Activated naive CD8-positive, alpha-beta T cell treated with anti-CD3 and anti-CD28 coated beads for 36 hours (primary cell): ENCODE measurements at places on chromosomes 11 and 22. TPM values are rescaled to one million over a fixed set of nuclear protein-coding genes. Genes with fewer than 3 reads are reported as not detected.
A peak's percentile ranks its signal among the peaks of the same experiment; 100 is the strongest.

The CCDC81 gene
- 0.16 TPM for total RNA-seq

The ACTN3 gene
- 0.06 TPM for total RNA-seq

DNA sequence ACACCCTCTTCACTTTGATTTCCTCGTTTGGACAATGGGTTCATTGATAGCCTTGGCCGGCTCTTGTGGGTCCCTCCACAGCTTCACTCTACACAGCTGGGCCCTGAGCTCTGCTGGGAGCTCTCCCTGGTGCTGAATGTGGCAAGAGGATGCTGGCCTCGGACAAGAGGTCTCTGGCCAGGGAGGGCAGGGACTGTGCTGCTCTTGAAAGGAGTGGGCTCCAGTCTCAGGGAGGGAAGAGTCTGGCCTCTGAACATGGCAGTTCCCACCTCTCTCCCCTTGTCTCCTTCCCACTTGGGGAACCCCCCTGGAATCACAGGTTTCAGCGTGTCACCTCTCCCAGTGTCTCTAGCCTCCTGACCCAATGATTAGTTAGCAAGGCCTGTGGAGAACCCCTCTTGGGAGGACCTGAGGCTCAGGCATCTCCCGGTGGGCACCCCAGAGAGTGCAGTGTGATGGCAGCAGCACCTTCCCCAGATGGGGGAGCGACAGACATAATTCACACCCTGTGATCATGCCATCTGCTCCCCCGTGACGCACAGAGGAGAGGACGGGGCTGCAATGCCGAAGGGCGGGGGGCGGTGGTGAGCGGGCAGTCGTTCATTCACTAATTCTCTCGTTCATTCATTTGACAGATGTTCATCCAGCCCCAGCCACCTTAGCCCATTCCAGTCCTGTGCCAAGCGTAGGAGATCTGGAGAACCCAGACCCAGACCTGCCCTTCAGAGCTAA is 2.8 kb upstream of the CABP7 start:
- H3K4me1 ChIP-seq = peaks cover 2% of the 10 kb centered on the region
- H3K36me3 ChIP-seq = no peaks in the 10 kb centered on the region
- H3K27ac ChIP-seq = no peak overlapping the region
- H3K4me3 ChIP-seq = no peak overlapping the region
- H3K27me3 ChIP-seq = peaks cover 49% of the 10 kb centered on the region

The B4GALNT4 gene
- 1.9 TPM for total RNA-seq

DNA sequence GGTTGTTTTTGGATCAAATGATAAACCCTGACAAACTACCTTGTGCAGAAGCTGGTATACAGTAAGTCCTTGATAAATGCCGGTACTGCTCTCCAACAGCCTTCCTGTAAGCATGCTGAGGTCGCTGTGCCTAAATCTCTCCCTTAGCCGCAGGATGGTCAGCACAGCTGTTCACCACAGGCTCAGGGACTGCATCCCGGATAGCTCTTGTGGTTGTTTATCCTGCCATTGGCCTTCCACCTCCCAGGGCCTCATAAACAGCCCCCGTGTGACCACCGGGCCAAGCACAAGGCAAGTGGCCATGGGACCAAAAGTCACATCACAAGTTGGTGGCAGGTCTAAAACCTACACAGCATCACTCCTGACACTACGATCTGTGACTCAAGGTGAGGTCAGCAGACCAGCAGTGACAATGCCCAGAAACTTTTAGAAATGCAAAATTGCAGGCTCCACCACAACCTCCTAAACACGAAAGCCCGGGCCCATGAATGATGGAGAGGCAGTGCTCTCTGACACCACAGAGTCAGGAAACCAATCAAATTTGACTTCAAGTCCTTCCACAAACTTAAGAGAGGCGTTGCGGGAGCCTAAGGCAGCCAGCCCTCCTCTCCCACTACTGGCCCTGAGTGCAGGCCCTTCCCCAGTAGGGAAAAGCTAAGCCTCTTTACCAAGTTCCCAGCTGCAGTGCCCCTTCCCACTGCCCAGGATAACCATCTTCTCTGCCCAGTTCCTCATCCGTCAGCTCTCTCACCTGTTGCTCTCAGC is 3.9 kb downstream of the SPATA19 start:
- no peak for DNase-seq
- peaks cover 15% of the 10 kb centered on the region for H3K27me3 ChIP-seq

The RTN4RL2 gene
- total RNA-seq = 0.43 TPM

DNA sequence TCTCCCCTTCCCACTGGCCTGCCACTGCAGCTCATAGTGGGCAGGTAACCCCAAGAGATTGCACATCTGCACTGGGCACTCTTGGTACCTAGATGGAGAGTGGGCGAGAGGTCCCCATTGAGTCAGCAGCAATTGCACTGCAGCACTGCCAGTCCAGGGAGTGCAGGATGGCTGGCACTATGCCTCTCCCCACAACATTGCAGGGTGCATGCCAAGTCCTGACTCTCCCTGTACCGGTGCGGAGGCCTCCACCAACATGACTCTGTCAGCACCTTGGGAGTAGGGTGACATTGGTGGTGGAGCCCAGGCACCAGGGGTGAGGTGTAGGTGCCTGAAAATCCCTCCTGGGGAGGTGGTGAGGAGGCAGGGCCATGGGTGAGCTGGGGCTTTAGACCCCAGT is 82.2 kb downstream of the TRAF6 start:
- DNase-seq = no peak
- peaks cover 8% of the 10 kb centered on the region for H3K4me1 ChIP-seq
- H3K4me3 ChIP-seq = no peak overlapping the region
- H3K27me3 ChIP-seq = peaks cover 17% of the 10 kb centered on the region

- peak overlapping the region; percentile 25 for H3K27ac ChIP-seq
- no peaks in the 10 kb centered on the region for H3K27me3 ChIP-seq
- H3K4me3 ChIP-seq = no peak overlapping the region
- H3K4me1 ChIP-seq = peaks cover 28% of the 10 kb centered on the region
- no peak for DNase-seq
Observed at GRCh38 chr11:102580185-102580951, 44.8 kb downstream of the MMP20 start.

DNA sequence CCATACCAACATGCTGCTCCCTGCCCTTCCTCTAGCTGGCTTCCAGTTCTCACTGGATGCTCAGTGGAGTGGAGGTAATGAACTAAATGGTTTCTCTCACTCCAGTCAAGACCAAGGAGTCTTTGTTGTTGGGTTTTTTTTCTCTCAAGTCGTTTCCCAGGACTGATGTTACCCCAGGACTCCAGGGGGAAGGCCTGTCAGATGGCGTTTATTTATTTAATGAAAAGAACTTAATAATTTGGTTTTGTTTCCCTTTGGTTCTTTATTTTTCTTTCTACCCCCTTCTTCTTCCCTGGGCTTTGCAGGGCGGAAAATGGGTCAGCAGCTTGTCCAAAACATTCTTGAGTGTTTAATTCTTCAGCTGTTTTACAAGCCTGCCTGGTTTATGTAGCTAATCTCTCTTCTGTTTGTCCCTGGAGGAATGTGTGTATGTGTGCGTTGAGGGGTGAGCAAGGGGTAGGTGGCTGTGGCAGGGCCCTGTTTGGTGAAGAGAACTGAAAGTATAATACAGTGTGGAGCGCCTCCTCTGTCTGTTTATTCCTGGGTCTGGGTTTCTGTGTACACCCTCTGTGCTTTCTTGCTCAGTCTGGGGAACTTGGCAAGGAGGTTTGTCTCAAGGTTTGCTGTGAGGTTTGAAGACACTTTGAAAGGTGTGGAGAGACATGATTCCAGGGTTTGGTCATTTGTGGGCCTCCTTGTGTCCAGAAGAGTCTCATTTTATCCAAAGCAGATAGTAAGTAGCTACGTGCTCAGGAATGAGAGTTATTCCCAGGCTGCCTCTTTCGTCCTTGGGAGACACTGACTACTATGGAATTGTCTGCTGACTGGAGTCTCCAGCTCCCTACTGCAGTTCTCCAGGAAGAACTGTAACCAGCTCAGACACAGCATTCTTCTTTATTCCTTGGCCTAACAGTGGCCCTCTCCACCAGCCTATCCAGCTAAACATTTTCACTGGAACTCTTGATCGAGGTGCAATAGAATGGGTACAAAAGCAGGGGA is 175.5 kb downstream of the ADAMTS15 start:
- H3K4me1 ChIP-seq = no peaks in the 10 kb centered on the region
- H3K36me3 ChIP-seq = no peaks in the 10 kb centered on the region
- H3K27ac ChIP-seq = no peak overlapping the region

- H3K27ac ChIP-seq = no peak overlapping the region
- no peak for DNase-seq
- no peaks in the 10 kb centered on the region for H3K27me3 ChIP-seq
- H3K4me1 ChIP-seq = peaks cover 35% of the 10 kb centered on the region
- H3K4me3 ChIP-seq = no peak overlapping the region
Observed at GRCh38 chr11:1857064-1857463, 4.2 kb downstream of the LSP1 start.

GRCh38 chr11:61718621-61719302 is 33.7 kb upstream of the MYRF start:
- no peak overlapping the region for H3K4me3 ChIP-seq
- DNase-seq = no peak
- no peaks in the 10 kb centered on the region for H3K27me3 ChIP-seq
- no peaks in the 10 kb centered on the region for H3K36me3 ChIP-seq
- H3K27ac ChIP-seq = no peak overlapping the region
- H3K4me1 ChIP-seq = no peaks in the 10 kb centered on the region

The WBP2NL gene
- total RNA-seq = 0.37 TPM

- DNase-seq = no peak
- H3K27ac ChIP-seq = no peak overlapping the region
- H3K4me1 ChIP-seq = peaks cover 7% of the 10 kb centered on the region
- peaks cover 26% of the 10 kb centered on the region for H3K27me3 ChIP-seq
Observed at GRCh38 chr11:62449451-62449851, 30.6 kb downstream of the SCGB1A1 start.

GRCh38 chr11:94845622-94846021 is 77.5 kb downstream of the AMOTL1 start:
- no peak overlapping the region for H3K27ac ChIP-seq
- no peaks in the 10 kb centered on the region for H3K36me3 ChIP-seq
- H3K27me3 ChIP-seq = no peaks in the 10 kb centered on the region
- DNase-seq = no peak
- no peaks in the 10 kb centered on the region for H3K4me1 ChIP-seq

The MGAT3 gene
- total RNA-seq = 1.0 TPM

GRCh38 chr11:109994907-109995306 is 98.3 kb upstream of the ZC3H12C start:
- H3K36me3 ChIP-seq = no peaks in the 10 kb centered on the region
- no peaks in the 10 kb centered on the region for H3K4me1 ChIP-seq
- DNase-seq = no peak
- H3K27me3 ChIP-seq = peaks cover 4% of the 10 kb centered on the region

- H3K27ac ChIP-seq = no peak overlapping the region
- no peaks in the 10 kb centered on the region for H3K36me3 ChIP-seq
- no peak for DNase-seq
- H3K4me3 ChIP-seq = no peak overlapping the region
- no peaks in the 10 kb centered on the region for H3K27me3 ChIP-seq
- peaks cover 49% of the 10 kb centered on the region for H3K4me1 ChIP-seq
Observed at GRCh38 chr11:14417617-14418374, 58.8 kb upstream of the RRAS2 start.

- DNase-seq = peak; percentile 43
- H3K4me3 ChIP-seq = no peak overlapping the region
- H3K4me1 ChIP-seq = peaks cover 26% of the 10 kb centered on the region
- H3K27me3 ChIP-seq = no peaks in the 10 kb centered on the region
Observed at GRCh38 chr11:83070731-83071566, 748 bp downstream of the RAB30 start.

DNA sequence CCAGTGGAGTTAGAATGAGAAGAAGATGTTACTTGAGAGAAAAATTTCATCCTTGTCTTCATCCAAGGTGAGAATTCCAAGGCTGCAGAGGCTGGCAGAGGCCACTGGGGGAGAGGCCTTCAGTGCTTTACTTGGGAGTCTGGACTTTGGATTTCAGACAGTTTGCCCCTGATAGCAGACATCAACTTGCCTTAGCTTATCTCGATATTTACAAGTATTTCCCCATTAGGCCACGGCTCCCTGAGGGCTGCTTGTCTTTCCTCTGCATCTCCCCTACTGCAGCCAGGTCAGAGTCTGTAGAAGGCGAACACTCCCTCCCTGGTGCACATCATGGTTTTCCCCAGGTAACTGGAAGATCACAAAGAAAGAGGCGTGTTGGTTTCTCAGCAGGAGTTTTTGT is 29.9 kb upstream of the BSX start:
- peaks cover 7% of the 10 kb centered on the region for H3K4me1 ChIP-seq
- H3K27me3 ChIP-seq = no peaks in the 10 kb centered on the region
- H3K36me3 ChIP-seq = no peaks in the 10 kb centered on the region
- no peak for DNase-seq
- H3K4me3 ChIP-seq = no peak overlapping the region

- H3K36me3 ChIP-seq = no peaks in the 10 kb centered on the region
- H3K27me3 ChIP-seq = peaks cover 14% of the 10 kb centered on the region
- no peaks in the 10 kb centered on the region for H3K4me1 ChIP-seq
- DNase-seq = peak; percentile 15
- H3K4me3 ChIP-seq = no peak overlapping the region
Observed at GRCh38 chr11:116605543-116606459, 167.0 kb downstream of the BUD13 start.

- H3K4me1 ChIP-seq = no peaks in the 10 kb centered on the region
- H3K4me3 ChIP-seq = no peak overlapping the region
- H3K27ac ChIP-seq = no peak overlapping the region
- peaks cover 6% of the 10 kb centered on the region for H3K27me3 ChIP-seq
- no peaks in the 10 kb centered on the region for H3K36me3 ChIP-seq
- no peak for DNase-seq
Observed at GRCh38 chr11:17021511-17021910, 7.3 kb upstream of the PLEKHA7 start.

GRCh38 chr11:134228625-134229024 is 4.2 kb downstream of the VPS26B start:
- H3K36me3 ChIP-seq = peaks cover 6% of the 10 kb centered on the region
- H3K27me3 ChIP-seq = no peaks in the 10 kb centered on the region
- H3K4me1 ChIP-seq = peaks cover 65% of the 10 kb centered on the region
- DNase-seq = peak; percentile 31

The KCNJ1 gene
- total RNA-seq = not detected

DNA sequence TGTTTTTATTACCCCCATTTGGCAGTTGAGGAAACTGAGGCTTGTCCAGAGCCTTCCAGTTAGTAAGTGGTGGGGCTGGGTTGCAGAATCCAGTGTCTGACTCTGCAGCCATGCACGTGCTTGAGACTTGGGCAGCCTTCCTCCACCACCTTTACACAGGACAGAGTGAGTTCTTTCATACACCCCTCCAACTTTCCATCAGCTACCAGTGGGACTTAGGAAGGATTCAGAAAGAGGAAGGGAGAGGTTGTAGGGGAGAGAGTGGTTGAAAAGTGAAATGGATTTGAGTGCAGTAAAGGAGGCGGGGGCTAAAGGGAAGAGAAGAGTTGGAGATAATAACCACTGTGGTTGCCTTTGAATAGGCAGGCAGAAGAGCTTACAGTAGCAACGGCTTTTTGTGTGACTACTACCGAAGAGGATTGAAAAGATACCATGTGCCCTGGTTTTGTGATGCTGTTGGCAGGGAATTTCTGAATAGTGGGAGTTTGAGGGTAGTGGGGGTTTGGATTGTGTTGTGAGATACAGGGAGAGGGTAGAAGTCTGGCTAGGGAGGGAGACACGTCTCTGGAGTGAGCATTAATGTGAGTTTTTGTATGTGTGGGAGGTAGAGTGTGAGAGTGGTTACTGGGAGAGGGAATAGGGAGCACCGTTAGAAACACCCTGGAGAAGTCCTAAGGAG is 1.7 kb downstream of the UVRAG start:
- no peak for DNase-seq
- no peak overlapping the region for H3K27ac ChIP-seq
- H3K27me3 ChIP-seq = no peaks in the 10 kb centered on the region
- H3K4me1 ChIP-seq = peaks cover 20% of the 10 kb centered on the region
- H3K4me3 ChIP-seq = no peak overlapping the region
- peaks cover 9% of the 10 kb centered on the region for H3K36me3 ChIP-seq
